ENCODE measurements at places on chromosomes 13 and 19.

GRCh38 chr13:91134803-91135184 lies 212.7 kb upstream of the MIR17HG start:
- DNase-seq, result no peak

- DNase-seq, result no peak
Observed at GRCh38 chr13:79011179-79011578, 352.2 kb upstream of the OBI1 start.

GRCh38 chr13:50386541-50387050 lies 371.4 kb downstream of the KCNRG start:
- no peak for DNase-seq

GRCh38 chr19:48484931-48485612 lies 15.9 kb downstream of the CYTH2 start:
- no peak for DNase-seq

GRCh38 chr19:1291761-1292418 lies 6.2 kb downstream of the EFNA2 start:
- DNase-seq, result no peak

- DNase-seq, result no peak
Observed at GRCh38 chr13:52001120-52001731, 10.0 kb downstream of the ATP7B start.

DNA sequence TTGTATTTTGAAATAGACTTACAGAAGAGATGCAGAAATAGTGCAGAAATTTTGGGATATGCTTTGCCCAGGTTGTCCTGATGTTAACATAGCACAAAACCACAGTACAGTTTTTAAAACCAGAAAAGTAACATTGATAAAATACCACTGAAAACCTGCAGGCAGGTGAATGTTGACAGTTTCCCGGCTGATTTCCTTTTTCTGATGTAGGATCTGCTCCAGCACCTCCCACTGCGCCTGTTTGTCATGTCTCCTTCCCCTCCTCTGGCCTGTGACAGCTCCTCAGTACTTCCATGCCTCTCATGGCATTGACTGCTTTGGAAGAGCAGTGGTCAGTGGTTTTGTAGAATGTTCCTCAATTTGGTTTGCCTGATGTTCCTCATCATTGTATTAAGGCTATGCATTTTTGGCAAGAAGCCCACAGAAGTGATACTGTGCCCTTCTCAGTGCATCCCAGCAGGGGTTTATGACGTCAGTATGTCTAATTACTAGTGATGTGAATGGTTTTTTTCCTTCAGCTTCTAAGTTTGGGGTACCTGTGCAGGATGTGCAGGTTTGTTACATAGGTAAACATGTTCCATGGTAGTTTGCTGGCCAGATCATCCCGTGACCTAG lies 31.0 kb downstream of the TDRD12 start:
- DNase-seq, result no peak

- peak; percentile 21 for DNase-seq
Observed at GRCh38 chr19:49361438-49362047, 673 bp downstream of the TEAD2 start.

DNA sequence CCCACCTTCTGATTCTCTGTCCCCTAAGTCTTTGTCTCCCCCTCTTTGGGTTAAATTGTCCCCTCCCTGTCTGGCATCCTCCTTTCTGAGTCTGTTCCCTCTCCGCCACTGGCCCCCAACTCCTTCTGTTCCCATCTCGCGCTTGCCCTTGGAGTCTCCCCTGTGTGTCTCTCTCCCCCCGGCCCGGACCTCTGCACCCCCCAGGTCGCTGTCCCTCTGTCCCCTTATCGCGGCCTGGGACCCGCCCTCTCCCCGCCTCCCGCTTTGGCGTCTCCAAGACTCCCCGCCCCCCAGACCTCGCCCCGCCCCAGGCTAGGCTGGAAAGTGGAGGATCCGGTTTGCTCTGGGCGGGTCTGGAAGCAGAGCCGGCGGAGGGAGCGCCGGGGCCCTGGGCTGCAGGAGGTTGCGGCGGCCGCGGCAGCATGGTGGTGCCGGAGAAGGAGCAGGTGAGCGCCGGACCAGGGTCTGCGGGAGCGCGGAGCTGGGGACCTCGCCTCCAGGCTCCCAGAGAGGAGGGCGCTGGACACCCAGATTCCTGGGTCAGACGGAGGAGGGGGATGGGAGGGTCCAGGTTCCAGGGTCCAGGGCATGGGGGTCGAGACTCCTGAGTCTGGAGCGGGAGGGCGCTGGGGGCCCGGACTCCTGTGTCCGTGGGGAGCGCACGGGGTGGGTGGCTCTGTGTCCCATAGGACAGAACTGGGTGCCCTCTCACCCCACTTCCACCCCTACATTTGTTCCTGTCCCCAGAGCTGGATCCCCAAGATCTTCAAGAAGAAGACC lies at the start of gene TRPM4:
TRPM4 (plus strand) TSS at position 348 of the 780 bp plus-strand sequence; CDS start at position 423, 75 bp downstream.
- peak; percentile 34 for DNase-seq

GRCh38 chr19:15315101-15315500 lies 17.2 kb downstream of the BRD4 start:
- DNase-seq, result no peak

- no peak for DNase-seq
Observed at GRCh38 chr19:58570770-58571574, 2.2 kb downstream of the MZF1 start.

DNA sequence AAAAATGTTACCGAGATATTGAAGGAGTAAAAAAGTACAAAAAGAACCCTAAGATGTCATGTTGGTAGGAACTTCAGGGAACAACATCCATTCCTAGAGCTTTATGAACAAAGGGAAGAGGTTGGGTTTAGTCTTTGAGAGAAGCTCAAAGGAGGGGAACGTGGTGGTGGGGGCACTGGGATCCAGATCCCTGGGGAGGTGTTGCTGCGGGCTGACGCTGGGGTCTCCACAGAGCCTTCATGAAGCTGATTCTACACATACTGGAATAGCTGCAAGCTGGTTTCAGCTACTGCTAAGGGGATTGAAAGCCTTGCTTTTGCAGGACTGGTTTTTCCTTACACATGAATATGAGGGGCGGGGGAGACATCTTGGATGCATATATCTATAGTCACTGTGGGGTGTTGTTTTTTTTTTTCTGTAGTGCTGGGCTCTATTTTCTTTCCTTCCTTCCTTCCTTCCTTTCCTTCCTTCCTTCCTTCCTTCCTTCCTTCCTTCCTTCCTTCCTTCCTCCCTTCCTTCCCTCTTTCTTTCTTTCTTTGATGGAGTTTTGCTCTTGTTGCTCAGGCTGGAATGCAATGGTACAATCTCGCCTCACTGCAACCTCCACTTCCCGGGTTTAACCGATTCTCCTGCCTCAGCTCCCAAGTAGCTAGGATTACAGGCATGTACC lies 6.5 kb upstream of the MZF1 start:
- no peak for DNase-seq

DNA sequence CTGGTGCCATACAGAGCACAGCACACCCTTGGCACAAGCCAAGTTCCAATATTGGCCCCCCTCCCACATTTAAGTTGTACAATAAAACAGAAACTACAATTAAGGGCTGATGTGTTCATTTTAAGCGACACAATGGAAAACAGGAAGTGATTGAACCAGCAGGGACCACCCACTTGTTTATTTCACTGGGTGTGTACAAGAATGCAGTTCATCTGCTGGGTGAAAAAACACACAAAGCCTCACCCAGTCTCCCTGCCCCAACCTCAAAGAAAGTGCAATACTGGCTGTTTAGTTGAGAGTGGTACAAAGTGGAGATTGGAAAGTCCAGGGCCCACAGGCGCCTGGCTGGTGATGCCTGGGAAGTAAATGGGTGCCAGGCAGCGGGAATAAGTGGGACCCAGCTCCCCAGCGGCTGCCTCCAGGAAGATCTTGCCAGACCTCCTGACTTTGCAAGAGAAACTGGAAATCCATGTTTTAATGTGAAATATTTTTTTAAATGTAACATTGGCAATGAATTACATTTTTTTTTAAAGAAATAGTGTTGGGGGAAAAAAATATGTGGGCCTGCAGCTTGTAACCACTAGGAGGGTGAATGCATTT lies 322.1 kb downstream of the ZNF536 start:
- no peak for DNase-seq

DNA sequence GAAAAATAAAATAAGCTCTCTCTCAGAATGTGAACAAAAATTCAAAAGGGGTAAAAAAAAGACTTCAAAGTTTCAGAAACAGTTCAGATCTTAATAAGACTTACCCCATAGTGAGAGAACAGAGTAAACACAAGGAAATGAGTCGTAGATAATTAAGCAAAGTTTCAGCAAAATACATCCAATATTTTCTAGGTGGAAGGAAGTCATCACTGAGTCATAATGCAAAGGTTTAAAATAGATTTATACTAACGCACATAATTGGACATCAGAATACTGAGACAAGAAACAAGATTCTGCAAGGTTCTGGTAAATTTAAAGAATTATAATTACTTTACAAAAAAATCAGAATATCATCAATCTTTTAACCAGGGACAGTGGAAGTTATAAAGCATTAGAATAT lies 1370.7 kb upstream of the ATXN8OS start:
- DNase-seq, result no peak

DNA sequence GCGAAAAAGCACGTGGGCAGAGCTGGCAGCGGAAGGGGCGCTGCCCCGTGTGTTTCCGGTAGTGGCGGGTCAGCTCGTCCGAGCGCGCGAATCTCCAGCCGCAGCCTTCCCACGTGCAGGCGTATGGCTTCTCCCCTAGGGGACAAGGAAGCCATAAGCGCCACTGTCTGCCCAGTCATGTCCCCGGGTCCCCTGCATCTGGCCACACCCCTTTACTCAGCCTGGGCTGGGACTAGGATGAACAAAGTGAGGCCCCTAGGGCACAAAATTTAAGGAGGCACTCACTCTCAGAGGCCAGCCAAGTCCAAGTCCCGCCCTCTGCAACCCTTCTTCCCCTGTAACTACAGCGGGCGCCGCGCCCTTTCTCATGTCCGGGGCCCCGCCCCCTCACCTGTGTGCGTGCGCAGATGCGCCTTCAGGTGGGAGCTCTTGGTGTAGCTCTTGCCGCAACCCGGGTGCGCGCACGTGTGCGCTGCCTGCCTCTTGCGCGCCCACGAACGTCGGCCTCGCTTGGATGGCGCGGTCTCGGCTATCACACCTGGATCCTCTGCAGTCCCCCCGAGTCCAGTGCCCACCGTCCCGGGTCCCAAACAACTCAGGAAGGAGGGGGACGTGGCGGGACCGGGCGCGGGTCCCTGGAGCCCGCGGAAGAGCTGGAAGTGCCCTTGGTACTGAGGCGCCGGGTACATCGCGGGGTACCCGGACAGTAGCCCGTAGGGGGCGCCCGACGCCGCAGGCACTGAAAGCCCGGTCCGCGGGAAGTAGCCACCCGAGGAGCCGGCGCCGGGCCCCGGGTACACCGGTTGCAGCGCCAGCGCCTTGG lies 1.9 kb downstream of the KLF1 start:
- DNase-seq, result peak; percentile 92

DNA sequence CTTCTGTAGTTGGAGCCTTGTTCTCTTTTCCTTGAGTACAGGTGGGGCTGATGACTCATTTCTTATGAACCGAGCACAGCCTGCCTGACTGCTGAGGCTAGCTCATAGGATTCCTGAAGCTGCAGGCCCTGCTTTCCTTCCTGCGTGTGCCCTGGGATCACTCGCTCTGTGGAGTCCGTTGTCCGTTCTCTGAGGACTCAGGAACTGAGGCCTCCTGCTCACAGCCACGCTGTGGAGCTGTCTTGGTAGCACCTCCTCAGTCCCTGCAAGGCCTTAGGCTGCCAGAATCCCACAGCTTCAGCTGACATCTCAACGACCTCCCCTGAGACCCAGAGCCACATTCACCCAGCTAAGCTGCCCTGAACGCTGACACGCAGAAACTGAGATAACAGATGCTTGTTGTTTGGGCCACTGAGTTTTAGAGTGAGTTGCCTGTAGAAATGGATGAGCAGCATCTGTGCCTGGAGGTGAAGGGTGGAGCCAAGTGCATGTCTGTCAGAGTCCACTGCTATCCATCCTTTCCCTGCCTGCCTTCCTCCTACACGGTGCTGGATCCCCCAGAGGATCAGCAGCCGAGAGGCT lies 72.9 kb downstream of the ARHGEF7 start:
- DNase-seq, result no peak

- DNase-seq, result no peak
Observed at GRCh38 chr13:102040812-102041211, 361.0 kb downstream of the FGF14 start.

GRCh38 chr19:51546650-51547396 lies 15.4 kb upstream of the SIGLEC6 start:
- DNase-seq, result peak; percentile 27

- no peak for DNase-seq
Observed at GRCh38 chr13:33550276-33550675, 264.7 kb upstream of the STARD13 start.

GRCh38 chr13:85492283-85492682 lies 306.9 kb downstream of the SLITRK6 start:
- DNase-seq, result no peak

DNA sequence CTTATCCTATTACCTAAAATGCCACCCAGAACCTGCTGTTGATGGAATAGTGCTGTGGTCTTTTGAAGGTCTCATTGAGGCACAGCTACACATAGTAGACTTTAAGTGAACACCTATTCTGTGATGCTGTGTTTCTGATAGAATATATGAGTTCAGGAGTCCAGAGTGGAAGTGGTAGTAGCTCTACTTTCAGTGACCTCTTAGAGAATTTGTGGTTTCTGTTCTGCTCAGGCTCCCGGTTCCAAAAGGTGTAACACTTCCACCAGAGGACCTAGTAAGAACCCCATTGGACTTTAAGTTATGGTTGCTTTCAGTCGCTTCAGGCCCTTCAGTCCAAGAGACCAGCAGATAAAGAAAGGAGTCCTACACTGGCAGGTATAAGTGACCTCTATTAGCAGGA lies 11.4 kb upstream of the MYCBP2 start:
- no peak for DNase-seq

GRCh38 chr13:111458001-111458531 lies 137.6 kb downstream of the TEX29 start:
- no peak for DNase-seq

GRCh38 chr19:31260171-31260933 lies 88.9 kb downstream of the TSHZ3 start:
- no peak for DNase-seq

DNA sequence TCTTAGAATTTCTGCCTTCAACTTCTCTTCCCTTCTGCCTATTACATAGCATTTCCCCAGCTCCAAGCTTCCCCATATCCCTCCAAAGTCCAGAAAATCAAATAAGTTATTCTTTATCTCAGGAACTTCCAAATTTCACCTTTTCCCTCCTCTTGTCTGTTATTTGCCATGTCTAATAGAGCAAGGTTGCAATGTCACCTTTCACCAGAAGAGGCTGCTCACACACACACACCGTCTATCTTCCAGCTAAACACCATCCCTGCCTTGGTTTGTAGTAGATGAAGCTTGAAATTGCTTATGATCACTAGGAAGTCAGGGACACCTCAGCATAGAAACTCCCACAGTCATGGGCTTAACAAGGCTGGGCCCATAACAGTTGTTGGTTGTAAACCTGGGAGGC lies 48.4 kb downstream of the ZNRF4 start:
- DNase-seq, result no peak

- DNase-seq, result no peak
Observed at GRCh38 chr13:42735010-42735409, 46.4 kb upstream of the FAM216B start.

DNA sequence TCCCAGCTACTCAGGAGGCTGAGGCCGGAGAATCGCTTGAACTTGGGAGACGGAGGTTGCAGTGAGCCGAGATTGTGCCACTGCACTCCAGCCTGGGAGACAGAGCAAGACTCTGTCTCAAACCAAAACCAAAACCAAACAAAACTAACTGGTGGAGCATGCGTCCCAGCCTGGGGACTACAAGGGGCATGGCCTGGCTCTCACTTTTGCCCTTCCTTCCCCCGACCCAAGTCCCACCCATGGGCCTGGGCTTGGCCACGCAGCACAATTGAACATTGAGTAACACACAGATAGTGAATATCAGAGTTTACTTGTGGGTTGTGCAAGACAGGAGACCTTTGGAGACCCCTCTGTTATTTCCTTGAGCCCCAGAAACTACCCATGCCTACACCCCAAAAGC lies 13.2 kb downstream of the TMEM221 start:
- DNase-seq, result no peak

- DNase-seq, result no peak
Observed at GRCh38 chr13:82739881-82740280, 1142.4 kb downstream of the SLITRK1 start.
